ENCODE measurements at places on chromosomes 12 and 14.

DNA sequence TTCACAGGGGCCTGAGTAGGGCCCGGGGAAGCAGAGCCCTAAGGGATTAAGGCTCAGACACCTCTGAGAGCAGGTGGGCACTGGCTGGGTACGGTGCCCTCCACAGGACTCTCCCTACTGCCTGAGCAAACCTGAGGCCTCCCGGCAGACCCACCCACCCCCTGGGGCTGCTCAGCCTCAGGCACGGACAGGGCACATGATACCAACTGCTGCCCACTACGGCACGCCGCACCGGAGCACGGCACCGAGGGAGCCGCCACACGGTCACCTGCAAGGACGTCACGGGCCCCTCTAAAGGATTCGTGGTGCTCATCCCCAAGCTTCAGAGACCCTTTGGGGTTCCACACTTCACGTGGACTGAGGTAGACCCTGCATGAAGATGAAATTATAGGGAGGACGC is 7.1 kb downstream of the LTBR start:
- no peak for DNase-seq

- DNase-seq = no peak
These were observed 60.7 kb upstream of the PYGL start for GRCh38 chr14:51004801-51005526.

- no peak for DNase-seq
These were observed 13.1 kb downstream of the DPF3 start for GRCh38 chr14:72880820-72881219.

DNA sequence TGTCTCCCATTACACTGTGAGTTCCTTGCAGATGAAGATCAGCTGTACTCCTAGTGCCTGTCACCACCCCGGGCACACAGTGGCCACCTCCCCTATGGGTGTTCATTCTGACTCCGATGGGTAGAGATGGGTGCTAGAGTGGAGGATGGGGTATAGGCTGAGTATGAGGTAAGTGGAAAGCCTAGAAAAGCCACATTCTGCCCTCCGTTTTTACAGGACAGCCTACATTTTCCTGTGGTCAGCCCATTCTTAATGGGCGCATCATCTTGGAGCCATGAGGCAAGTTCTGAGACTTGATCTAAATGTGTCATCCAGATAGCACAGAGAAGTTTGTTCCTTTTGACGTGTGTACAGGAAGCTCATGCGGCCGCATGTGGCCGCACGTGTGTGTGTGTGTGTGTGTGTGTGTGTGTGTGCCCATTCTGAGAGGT is 166.7 kb upstream of the HIF1A start:
- no peak for DNase-seq

DNA sequence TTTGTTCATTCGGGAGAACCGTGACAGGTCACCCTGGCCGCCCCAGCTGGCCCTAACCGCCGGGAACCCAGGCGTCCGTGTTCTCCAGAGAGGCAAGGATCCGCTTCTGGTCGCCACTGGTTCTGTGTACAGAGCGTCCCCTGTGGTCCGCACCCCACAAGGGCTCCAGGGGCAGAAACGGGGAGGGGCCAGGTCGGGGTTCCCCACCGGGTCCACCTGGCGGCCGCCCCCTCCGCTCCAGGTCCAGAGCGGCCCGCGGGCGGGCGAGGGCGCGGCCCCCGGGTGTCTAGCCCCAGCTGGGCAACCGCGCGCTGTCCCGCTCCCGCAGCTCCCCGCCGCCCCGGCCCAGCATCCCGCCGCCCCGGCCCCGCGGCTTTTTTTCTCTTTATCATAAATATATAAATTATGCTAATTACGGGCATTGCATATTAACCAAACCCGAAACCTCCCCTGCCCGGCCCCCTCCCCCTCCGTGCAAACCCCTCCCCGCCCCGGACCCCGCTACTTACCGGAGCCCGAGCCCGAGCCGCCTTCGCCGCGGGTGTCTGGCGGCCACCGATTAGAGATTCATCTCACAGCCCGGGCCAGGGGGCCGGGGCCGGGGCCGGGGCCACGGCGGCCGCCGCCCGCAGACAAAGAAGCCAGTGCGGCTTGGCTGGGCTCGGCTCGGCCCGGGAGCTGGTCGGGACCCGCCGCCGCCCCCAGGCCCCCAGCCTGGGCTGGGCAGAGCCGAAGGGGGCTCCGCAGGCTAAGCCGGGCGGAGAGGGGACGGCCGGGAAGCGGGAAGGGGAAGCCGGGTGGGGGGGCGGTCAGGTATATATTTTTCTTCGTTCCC is 512 bp downstream of the POU6F1 start:
- peak; percentile 68 for DNase-seq

DNA sequence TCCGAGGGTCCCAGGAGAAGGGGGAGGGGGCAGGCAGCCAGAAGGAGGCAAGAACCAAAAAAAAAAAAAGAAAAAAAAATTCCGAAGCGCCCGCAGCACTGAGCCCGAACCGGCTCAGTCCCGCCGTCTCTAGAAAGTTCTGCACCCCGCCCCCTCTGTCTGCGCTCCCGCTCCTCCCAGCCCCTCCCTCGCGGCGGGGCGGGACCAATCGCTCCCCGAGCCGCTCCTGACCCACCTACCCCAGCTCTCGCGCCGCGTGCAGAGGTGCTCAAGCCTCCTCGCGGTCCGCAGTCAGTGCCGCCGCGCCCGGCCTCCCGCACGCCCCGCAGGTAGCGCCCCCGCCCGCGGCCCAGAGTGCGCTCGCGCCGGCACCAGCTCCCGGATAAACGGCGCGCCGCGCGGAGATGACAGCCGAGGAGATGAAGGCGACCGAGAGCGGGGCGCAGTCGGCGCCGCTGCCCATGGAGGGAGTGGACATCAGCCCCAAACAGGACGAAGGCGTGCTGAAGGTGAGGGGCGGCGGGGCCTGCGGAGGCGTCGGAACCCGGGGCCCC is at the start of gene FKBP4:
FKBP4 (plus strand) TSS at position 235 of the 554 bp plus-strand sequence; CDS start at position 405, 170 bp downstream.
- DNase-seq = peak; percentile 93

All from right hindlimb (tissue), 1 donor.